Neural crest cell (in vitro differentiated cells): ENCODE measurements at places on chromosomes 12 and 14. TPM values are rescaled to one million over a fixed set of nuclear protein-coding genes. Genes with fewer than 3 reads are reported as not detected.

CLEC6A gene
- not detected in 2 replicates for total RNA-seq

SERPINA5 gene
- total RNA-seq = 1.0 and 1.4 TPM in 2 replicates

LAG3 gene
- total RNA-seq = 4.7 and 4.9 TPM in 2 replicates

SMCO2 gene
- total RNA-seq = not detected in 2 replicates

SDR9C7 gene
- not detected in 2 replicates for total RNA-seq

RPL6 gene
- 1,997 and 2,075 TPM in 2 replicates for total RNA-seq

MYH6 gene
- total RNA-seq = not detected in 2 replicates

TSFM gene
- total RNA-seq = 31.7 and 32.3 TPM in 2 replicates

OR4E2 gene
- total RNA-seq = not detected in 2 replicates
